Right renal cortex interstitium (tissue), 3 donors: ENCODE measurements at places on chromosomes 11 and 22.

DNA sequence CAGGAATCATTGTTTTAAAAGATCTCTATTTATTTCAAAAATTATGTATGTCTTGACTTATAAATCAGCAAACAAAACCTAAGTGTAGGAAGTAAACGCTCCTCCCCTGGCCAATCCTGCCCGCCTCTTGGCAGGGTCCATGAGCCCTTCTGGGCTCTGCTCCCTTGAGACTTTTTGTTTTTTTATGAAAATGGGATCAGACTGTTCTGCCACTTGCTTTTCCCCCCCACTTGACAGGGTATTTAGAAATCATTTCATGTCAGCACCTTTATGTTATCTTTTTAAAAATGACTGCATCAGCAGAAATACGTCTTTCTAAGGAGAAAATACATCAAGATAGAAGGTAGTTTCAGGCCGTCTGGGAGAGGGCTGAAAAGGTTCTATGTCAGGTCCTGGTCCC, 35.6 kb downstream of the FBLN1 start:
- no peak for DNase-seq

GRCh38 chr22:48141301-48141700, 1378.9 kb downstream of the TBC1D22A start:
- no peak for DNase-seq

GRCh38 chr11:60718524-60719316, 5.8 kb upstream of the MS4A18 start:
- DNase-seq = no peak

GRCh38 chr11:34356913-34357700, 703 bp downstream of the ABTB2 start:
- DNase-seq = no peak

GRCh38 chr11:31433851-31434250, 64.2 kb downstream of the DNAJC24 start:
- DNase-seq = no peak

DNA sequence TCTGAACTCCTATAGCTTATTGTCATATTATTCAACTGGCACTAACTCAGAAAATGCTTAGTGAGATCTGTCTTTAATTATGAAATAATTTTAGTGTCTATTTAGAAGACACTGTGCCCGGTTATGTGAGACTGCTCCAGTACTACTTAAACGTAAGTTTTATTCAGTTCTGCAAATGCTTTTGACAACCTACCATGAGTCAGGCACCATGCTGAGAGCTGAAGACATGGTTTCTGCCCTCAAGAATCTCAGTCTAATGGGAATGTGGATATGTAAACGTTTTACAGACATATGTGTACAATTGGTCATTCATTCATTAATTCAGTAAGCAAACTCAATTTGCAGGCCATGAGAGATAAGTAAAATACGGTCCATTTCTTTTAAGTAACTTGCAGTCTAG, 40.0 kb downstream of the DCUN1D5 start:
- DNase-seq = no peak

DNA sequence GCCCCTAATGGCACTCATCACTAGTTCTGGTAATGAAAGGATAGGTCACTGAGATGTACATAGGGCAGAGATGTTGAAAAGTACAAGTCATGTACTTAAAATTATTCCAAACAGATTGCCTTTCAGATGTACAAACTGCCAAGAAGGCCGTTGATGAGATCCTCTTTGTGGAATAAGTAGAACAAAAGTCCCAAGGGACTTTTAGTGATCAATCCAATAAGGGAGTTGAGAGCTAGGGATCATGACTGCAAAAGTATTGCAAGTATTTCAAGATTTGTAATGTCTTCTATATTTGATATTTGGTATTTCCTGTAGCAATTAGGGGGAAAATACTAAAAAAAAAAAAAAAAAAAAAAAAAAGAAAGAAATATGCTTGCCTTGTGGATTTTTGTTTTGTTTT, 82.2 kb downstream of the ATG16L2 start:
- DNase-seq = no peak

GRCh38 chr11:14445542-14446530, 53.8 kb downstream of the COPB1 start:
- no peak for DNase-seq

GRCh38 chr11:9313648-9314290, 624 bp downstream of the TMEM41B start:
- DNase-seq = peak; percentile 29

- no peak for DNase-seq
Observed at GRCh38 chr11:77497368-77497767, 23.5 kb upstream of the PAK1 start.

GRCh38 chr11:27472398-27473016, at the start of gene LGR4:
TSS of gene LGR4 (minus strand) at chr11:27472790. CDS start at chr11:27472302, 488 bp downstream.
- DNase-seq = peak; percentile 81

DNA sequence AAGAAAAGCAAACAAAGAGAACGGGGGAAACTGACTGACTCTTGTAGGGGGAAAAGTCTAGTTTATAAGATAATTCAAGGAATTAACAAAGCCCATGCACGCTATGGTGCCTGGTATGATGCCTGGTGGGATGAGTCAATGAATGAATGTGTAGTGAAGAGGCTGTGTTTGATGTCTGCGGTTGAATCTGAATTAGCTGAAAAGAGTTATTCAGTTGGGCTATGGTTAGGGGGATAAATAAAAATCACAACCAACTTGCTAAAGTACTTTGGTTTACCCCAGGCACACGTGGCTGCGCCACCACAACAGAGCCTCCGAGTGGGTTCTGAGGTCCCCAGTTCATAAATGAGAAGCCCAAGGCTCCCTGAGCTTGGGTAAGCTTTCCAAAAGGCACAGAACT, 369.3 kb upstream of the SYN3 start:
- no peak for DNase-seq

- DNase-seq = no peak
Observed at GRCh38 chr11:102749101-102749722, 24.5 kb upstream of the MMP8 start.

- no peak for DNase-seq
Observed at GRCh38 chr11:17748044-17748443, 13.5 kb downstream of the KCNC1 start.

DNA sequence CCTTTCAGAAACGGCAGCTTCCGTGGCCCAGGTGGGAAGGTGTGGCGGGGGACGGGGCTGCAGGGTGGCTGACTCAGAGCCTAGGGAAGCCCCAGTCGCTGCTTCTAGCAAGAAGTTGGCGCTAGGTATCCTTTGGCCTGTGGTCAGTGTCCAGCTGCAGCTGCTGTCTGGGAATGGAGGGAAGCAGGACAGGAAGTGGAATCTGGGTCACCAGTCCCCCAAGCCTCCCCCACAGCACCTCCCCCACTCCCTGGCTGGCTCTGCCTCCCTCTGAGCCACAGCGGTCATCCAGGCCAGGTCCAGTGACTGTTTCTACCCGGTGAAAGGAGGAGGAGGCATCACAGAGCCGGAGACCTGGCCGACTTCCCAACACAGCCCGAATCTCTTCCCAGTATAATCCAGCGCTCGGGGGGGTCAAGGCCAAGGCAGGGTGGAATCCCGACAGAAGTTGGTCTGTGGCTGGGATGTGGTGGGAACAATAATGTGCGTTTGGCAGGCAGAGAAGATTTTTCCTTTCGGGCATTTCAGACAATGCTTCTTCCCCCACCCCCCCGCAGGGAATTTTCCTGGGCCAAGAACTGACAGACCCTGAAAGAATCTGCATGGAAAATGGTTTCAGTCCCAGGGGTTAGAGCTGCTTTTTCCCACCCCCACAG, 45.1 kb downstream of the C11orf96 start:
- no peak for DNase-seq

DNA sequence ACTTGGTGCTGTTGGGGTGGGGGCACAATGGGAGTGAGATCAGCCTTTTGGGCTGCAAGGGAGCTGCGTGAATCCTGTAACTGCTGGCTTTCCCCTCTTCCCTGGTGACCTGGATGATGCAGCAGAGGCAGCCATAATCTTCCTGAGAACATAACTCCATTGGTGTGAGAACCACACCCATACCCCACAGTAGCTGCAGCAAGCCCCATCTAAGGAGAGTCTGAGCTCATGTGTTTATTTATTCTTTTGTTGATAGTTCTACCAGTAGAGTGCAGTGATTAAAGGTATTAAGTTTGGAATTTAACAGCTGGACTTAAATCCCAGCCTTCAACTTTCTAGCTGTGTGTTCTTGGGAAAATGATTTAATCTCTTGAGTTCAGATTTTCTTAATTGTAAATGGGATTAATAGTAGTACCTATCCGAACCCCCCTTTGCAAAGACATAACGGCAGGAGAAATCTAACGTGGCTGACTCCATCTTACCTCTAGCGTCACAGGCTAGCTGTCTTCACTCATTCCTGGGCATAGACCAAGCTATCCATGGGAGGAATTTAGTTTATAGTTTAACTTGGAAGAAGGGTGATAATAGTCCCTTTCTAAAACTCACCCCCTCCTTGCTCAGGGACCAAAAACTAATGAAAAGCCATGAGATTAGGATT, 385.0 kb upstream of the DDI1 start:
- DNase-seq = no peak

GRCh38 chr11:111448831-111449557, 63.2 kb downstream of the BTG4 start:
- DNase-seq = no peak

DNA sequence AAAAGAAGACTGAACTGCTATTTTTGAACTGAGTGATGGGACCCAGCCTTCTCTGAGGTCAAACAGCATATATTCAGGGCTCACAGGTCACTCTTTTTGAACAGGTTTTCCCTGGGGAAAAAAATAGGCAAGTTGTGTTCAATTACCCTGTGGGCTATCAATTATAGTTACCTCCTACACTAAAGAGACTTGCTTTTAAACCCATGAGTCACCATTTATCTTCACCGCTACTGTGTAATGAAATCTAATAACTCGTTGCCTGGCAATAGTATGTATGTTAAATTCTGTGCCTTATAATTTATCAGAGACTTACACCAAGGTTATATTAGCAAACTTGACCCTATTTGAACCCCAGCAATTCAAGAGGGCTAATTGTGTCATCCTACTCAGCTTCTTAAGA, 98.5 kb downstream of the CYP2R1 start:
- no peak for DNase-seq

- no peak for DNase-seq
Observed at GRCh38 chr11:109854731-109855130, 238.5 kb upstream of the ZC3H12C start.

- no peak for DNase-seq
Observed at GRCh38 chr22:41833369-41834004, 582 bp downstream of the SREBF2 start.

DNA sequence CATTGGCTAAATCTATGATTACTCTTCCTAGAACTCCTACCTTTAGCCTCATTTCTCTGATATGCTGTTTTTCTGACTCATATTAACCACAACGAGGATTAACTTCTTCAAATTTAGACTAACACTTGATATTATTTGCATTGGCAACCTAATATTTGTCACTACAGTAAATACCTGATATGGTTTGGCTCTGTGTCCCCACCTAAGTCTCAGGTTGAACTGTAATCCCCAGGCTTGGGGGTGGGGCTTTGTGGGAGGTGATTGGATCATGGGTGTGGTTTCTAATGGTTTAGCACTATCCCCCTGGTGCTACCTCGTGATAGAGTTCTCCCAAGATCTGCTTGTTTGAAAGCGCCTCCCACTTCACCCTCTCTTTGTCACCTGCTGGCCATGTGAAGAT, 17.1 kb upstream of the MED17 start:
- DNase-seq = no peak

GRCh38 chr11:102836290-102836875, 7.0 kb downstream of the MMP3 start:
- no peak for DNase-seq

DNA sequence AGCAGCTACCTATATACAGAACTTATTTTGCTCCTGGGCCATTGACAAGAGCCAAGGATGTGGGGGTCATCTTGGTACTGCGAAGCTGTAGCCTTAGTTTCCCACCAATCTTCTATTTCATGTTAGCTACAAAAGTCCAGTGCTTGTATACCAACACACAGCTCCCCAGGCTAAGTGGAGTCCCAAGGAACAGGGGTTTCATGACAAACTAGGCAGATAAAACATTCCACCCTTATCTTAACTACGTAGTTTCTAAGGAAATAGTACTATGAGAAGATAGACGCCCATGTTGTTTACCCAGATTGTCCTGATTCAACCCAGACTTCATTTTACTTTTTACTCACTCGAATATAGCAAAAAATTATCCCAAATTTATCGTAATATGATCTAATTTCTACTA, 218.5 kb downstream of the DYNC2H1 start:
- no peak for DNase-seq

GRCh38 chr22:23059284-23059948, 10.9 kb upstream of the GNAZ start:
- no peak for DNase-seq

DNA sequence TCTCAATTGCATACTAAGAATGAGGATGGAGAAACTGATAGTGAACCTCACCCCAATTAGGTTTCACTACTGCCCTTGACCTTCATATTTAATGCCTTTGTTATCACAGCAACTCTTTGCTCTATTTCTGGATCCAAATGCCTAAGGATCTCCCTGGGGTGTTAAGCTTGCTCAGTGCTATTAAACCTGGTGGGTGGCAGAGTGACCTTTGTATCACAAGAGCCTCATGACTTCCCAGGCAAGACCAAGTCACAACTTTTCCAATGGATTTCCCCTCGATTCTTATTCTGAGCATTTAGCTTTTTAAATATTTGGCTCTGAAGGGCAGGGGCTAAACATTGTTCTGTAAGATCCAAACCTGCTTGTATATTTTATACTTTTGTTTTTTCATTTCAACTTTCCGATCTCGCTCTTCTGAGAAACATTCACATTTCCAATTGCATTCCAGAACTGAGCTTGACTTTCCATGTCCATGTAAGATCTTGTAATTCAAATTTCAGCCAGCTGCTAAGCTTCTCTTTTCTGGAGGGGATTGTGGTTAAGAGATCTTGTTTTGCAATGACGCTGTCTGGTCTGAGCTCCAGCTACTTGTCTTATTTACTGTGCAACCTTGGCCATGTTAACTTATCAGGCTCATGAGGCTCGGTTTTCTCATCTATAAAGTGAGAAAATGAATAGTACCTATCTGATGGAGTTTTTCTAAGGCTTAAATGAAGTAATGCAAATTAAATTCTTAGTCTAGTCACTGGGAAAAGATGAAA, 6.4 kb upstream of the EHF start:
- DNase-seq = no peak

DNA sequence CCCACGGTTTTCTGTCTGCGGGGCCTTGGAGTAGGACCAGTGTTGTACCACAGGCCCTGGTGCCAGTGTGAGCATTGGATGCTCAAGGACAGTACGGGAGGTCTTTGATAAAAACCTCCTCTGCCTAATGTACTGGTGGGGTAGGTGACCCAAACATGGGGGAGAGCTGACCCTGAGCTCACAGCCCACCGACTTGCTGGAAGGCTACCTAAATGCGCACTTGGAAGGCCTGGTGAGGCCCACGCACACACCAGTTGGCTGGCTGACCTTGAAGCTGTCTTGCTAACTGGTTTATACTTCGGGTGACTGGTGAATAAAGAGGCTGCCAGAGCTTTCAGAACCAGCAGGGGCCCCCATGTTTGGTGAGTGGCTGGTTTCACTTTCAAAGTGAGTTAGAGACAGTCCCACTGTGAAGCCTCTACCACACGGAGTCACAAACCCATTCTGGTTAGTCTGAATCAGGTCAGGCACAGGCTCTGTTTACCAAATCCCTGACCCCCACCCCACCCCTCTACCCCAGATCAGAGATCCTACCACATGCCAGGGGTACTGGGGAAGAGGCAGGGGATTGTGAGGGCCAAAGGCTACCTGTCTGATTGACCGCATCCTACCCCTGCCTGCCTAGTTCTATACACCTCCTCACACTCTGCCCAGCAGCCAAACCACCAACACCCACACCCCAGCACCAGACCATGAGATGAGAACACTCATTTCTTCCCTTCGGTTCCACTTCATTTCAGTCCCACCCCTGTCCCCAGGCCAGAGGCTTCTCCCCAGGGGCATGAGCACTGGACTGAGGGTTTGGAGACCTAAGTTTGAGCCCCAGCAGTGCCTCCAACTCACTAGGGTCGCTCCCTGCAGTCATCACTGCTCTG, 12.7 kb upstream of the IL2RB start:
- DNase-seq = no peak
